Left ventricle myocardium inferior (tissue), 1 donor: ENCODE measurements at places on chromosomes 13 and 19.

GRCh38 chr19:41869374-41869955 lies 7.6 kb upstream of the CD79A start:
- no peak for DNase-seq

DNA sequence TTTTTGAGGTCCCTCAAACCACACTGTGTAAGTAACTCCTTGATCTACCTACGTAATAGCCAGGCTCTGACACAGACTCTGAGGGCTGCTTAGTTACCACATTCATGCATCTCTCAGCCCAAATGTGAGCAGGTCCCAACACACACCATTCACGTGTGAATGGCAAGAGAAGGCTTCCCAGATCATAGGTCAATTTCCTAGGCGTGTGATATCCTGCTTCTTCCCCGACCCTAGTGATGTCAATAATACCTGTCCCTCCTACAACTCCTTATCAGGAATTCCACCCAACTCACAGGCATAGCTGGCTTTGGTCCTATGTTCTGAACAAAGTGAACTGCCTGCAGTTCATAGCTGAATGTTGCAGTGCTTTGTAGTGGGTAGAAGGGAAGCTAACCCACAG lies 334.5 kb downstream of the RFC3 start:
- DNase-seq: no peak

GRCh38 chr19:52141203-52141602 lies 1.5 kb upstream of the ZNF616 start:
- no peak for DNase-seq

DNA sequence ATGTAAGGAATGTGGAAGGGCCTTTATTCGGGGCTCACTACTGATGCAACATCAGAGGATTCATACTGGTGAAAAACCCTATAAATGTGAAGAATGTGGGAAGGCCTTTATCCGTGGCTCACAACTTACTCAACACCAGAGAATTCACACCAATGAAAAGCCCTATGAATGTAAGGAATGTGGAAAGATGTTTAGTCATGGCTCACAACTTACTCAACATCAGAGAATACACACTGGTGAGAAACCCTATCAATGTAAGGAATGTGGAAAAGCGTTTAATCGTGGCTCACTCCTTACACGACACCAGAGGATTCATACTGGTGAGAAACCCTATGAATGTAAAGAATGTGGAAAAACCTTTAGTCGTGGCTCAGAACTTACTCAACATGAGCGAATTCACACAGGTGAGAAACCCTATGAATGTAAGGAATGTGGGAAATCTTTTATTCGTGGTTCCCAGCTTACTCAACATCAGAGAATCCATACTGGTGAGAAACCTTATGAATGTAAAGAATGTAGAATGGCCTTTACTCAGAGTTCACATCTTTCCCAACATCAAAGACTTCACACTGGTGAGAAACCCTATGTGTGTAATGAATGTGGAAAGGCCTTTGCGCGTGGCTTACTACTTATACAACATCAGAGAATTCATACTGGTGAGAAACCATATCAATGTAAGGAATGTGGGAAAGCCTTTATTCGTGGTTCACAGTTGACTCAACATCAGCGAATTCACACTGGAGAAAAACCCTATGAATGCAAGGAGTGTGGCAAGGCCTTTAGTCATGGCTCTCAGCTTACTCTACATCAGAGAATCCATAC lies 44.3 kb downstream of the ZNF585A start:
- no peak for DNase-seq

DNA sequence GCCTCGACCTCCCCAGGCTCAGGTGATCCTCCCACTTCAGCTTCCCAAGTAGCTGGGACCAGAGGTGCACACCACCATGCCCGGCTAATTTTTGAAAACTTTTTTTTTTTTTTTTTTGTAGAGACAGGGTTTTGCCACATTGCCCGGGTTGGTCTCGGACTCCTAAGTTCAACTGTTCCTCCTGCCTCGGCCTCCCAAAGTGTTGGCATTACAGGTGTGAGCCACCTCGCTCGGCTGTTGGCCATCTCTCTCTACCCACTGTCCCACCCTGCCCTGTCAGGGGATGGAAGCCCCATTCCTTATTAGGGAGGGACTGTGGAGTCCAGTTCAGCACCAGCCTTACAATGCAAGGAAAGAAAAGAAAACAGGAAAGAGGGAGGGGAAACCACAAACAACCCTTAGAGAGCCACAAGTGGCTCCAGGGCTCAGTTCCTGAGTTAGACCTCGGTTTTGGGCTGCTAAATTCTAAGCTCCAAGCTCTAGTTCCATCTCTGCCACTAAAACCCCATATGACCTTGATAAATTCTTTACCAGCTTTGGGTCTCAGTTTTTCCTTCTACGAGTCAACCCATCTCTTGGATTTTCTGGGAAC lies 31.7 kb downstream of the ACTL9 start:
- no peak for DNase-seq

DNA sequence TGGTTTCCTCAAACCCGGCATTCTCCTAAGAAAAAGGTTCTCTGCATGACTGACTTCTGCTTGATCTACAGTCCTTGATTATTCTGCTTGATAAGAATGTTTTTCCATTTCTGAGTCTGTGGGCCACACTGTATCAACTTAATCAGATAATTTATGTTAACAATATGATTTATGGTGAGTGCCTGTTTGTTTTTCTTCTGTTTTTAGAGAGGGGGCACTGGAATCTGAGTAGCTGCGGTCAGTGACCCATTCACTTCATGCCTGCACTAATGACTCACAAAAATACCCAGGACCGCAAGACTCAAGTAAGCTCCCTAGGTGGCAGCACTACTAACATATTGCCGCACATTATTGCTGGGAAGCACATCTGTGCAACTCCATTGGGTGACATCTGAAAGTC lies 542.3 kb upstream of the ATXN8OS start:
- DNase-seq: no peak

DNA sequence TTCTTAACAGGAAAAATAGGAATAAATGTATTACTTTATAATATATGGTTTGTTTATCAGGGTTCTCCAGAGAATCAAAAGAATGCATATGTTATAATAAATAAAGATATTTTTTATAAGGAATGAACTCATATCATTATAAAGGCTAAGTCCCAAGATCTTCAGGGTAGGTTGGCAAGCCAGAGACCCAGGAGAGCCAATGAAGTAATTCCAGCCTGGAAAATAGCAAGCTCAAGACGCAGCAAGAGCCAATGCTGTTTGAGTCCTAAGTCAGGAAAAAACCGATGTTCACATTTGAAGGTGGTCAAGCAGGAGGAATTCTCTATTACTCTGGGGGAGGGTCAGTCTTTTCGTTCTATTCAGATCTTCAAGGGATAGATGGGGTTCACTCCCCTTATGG lies 490.0 kb downstream of the PCDH20 start:
- no peak for DNase-seq

DNA sequence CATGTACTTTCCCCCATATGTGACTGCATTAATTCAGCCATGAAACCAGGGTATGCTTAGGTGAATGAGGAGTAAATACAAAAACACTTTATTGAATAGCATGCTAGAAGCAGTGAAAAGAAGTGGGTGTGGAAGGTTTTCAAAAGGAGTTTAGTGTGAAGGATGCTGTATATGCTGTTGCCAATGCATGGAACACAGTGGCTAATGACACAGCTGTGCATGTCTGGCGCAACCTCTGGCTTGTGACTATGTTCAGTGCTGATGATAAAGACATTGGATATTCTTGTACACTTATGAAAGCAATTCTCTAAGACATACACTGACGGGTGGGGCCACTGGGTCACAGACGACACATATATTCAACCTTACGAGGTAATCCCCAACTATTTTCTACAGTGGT lies 55.2 kb downstream of the SOX21 start:
- DNase-seq: no peak

DNA sequence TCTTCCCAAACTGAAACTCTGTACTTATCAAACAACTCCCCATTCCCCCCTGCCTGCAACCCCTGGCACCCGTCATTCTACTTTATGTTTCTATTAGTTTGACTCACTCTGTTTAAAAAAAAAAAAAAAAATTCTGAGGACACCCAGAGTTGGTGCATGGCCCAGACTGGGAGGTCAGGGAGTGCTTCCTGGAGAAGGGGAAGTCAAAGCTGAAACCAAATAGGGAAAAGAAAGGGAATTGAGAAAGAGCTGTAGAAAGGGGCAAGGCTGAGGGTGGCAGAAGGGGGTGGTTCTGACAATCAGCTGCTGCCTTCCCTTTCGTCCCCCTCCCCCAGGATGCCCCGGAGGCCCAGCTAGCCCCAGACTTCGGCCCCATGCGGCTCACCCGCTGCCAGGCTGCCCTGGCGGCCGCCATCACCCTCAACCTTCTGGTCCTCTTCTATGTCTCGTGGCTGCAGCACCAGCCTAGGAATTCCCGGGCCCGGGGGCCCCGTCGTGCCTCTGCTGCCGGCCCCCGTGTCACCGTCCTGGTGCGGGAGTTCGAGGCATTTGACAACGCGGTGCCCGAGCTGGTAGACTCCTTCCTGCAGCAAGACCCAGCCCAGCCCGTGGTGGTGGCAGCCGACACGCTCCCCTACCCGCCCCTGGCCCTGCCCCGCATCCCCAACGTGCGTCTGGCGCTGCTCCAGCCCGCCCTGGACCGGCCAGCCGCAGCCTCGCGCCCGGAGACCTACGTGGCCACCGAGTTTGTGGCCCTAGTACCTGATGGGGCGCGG lies 9.0 kb upstream of the STRN4 start:
- no peak for DNase-seq

DNA sequence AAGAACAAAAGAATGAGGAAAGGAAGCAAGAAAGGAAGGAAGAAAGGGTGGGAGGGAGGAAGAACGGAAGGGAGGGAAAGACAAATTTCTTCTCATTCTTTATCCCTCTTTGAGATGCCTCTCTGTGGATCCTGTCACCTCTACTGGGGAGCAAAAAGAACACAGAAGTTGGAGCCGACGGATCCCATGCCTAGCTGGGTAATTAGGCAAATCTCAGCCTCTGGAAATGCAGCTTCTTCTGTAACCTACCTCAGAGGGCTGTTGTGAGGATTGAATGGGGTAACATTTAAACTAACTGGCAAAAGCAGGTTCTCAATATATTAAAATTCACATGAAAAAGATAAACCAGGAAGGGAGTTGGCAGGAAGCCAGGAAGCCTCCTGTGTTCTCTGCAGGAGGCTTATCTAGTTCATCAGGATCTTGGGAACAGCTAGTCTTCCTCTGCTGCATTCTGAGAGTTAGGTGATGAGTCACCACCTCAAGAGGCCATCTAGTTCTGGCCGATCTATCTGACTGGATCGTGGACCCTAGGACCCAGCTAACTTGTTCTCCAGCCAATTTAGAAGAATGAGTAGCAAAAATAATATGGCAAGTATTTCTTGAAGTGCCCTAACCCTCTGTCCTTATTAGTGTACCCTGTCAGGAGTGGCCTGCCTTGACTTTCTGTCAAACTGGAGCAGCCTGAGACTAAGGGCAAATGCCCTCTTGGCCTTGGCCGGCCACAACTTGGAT lies 15.2 kb upstream of the CPB2 start:
- no peak for DNase-seq

GRCh38 chr19:35986664-35987570 lies 8.1 kb upstream of the SDHAF1 start:
- peak; percentile 50 for DNase-seq

- no peak for DNase-seq
Observed at GRCh38 chr13:30047154-30047874, 196.9 kb upstream of the UBL3 start.

DNA sequence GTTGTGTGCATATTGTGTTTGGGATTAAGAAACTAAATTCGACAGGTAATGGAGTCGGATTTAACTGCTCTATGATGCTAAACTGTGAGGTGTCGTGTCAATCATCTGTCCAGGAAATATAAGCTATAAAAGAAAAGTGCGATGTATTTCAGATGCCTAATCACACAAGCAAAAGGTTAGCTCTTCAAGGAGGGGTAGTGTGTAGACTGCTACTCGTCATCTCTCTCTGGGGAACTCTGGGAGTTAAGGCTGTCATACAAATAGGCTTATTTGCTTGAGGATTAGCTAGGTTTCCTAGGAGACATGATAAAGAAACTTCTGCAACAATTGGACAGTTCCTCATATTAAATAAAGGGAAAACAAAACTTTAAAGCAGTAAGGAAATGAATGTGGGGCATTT lies 462.1 kb downstream of the OLFM4 start:
- DNase-seq: no peak

DNA sequence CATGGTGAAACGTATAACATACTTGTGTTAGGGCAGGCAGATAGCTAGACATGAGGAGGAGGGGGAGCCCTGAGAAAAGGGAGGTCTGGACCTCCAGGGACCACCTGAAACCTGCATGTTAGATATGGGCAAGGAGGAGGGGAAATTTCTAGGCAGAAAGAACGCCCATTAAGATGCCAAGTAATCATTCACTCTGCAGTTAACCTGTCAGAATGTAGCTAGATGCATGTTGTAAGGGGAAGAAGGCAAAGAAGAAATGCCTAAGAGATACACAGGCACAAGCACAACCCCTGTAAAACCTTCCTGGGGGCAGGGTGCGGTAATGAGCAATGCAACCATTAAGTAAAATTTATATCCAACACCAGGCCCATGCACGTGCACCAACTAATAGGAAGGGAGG lies 1055.3 kb upstream of the SPRY2 start:
- no peak for DNase-seq

GRCh38 chr19:4600082-4600481 lies 39.2 kb upstream of the TNFAIP8L1 start:
- no peak for DNase-seq

GRCh38 chr19:49677901-49678674 lies 1.0 kb downstream of the PRMT1 start:
- peak; percentile 69 for DNase-seq

DNA sequence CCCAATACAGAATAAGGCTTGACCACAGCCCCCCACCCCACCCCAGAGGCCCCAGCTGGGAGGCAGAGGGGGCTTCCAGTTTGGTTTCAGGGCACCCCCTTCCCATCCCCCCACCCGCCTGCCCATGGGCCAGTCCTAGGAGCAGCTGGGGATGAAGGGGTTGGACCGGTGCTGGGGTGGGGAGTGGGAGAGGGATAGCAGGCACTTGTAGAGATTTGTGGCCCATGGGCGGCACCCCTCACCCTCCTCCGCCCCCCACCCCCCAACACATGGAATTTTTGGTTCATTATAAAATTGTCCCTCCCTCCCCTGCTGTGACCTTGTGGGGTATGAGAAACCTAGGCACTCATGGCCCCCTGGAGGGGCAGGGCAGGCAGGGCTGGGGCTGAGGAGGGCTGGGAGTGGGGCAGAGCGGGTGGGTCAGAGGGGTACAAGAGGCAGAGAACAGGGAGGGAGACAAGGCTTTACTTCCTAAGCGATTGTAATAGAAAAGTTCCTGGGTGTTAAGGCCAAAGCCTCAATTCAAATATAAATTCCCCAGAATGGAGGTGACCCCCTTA lies 5.3 kb upstream of the GSK3A start:
- no peak for DNase-seq

DNA sequence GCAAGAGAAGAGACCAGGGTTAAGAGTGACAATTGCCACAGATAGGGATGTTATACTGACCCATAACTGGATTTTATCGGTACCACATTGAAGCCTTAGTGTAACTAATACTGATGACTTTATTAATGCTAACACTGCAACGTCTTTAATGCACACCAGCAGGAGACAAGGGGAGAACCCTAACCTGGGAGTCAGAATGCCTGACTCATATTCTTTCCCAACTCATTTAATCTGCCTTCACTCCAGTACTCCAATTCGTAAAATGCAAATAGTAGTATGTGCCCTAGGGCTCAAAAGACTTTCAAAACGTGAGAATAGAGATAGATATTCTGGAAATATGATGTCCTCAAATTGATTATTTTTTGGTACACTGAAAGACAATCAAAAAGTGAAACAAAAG lies 62.4 kb downstream of the GPC6 start:
- no peak for DNase-seq

- DNase-seq: no peak
Observed at GRCh38 chr19:49718511-49718910, 27.6 kb downstream of the CPT1C start.

GRCh38 chr19:41876847-41877832 lies at the start of gene CD79A:
TSS of gene CD79A (plus strand) at chr19:41877279. CDS start at chr19:41877305, 26 bp downstream.
- DNase-seq: no peak
